ENCODE measurements at places on chromosomes 4 and X.

DNA sequence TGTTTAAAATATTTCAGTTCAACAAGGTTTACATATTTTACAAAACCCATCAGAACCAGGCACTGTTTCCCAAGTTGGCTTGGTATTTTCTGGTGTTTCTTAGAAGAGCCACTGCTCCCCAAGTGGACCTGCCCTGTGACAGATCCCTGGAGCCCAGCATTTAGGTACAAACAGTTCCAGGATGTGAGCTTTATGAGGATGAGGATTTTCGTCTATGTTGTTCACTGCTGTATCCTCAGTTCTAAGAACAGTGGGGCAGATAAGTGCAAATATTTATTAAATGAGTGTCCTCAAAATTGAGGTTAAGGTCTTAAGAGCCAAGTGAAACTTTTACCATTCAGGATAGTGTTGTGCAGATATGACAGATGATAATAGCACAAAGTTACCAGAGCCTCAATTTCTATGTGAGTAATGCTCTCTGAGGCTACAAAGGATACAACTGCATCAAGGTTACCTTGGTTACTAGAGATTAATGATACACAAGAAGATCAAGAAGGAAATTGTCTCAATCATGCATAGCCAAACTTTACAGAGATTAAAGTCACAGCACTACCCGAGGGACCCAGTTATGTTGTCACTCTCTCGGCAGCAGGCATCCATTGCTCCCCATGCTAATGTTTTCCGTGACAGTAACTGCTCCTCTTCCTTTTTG is 37.5 kb downstream of the ANXA3 start:
- DNase-seq = no peak

- peak; percentile 27 for DNase-seq
These were observed 84.3 kb downstream of the SPRY1 start for GRCh38 chr4:123480706-123481418.

GRCh38 chrX:140514554-140514953 is 9.7 kb upstream of the SOX3 start:
- no peak for DNase-seq

- no peak for DNase-seq
These were observed 32.4 kb upstream of the PJA1 start for GRCh38 chrX:69197690-69198089.
